Dermis blood vessel endothelial cell (primary cell): ENCODE measurements at places on chromosomes 11 and 22.

- DNase-seq, result no peak
Observed at GRCh38 chr11:113531083-113531482, 55.9 kb upstream of the DRD2 start.

DNA sequence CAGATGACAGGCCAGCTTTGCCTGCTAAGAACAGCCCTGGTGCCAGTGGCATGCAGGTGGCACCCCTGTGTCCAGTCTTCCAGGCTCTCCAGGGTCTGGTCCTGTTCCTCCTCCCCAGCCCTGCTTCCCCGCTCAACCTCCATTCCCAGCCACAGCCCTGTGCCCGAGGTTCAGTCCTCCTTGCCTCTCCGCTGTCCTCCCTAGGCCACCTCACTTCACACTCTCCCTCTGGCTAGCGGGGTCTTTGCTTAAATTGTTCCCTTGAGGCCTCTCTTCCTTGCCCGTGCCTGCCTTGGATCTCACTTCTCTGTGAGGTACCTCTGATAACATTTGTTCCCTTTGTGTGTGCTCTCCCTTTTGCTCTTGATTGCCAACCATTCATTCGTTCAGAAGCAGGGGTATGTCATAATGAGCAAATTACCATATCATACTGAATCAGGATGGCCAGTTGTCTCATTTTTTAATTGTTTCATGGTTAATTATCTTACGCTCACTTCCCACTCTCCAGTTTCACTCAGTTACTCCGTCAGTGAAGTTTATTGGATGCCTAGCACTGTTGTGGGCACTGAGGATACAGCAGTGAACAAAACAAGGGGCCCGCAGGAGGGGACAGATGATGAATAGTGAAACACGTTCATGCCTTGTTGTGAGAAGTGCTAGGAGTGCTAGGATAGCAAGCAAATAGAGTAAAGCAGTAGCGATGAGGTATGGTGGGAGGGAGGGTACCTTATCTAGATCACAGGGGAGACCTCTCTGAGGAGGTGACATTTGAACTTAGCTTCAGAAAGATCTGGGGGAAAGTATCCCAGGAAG lies 7.4 kb downstream of the BMAL1 start:
- no peak for DNase-seq

DNA sequence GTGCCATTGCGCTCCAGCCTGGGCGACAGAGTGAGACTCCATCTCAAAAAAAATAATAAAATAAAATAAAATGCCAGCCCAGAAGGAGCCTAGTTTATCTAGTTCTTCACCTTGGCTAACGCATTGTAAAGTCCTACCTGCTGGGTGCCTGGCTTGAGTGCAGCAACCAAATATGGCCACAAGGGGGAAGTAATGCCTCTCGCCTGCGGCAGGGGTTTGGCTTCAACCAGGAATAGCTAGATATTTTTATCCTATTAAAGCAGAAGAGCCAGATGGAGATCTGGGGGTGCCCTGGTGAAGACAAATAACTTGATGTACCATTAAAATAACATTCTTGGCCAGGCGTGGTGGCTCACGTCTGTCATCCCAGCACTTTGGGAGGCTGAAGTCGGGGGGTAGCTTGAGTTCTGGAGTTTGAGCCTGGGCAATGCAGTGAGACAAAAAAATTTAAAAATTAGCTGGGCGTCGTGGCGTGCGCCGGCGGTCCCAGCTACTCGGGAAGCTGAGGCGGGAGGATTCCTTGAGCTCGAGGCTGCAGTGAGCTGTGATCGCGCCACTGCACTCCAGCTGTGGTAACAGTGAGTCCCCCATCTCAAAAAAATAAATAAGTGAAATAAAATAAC lies 20.6 kb upstream of the PLEKHB1 start:
- DNase-seq, result peak; percentile 85

DNA sequence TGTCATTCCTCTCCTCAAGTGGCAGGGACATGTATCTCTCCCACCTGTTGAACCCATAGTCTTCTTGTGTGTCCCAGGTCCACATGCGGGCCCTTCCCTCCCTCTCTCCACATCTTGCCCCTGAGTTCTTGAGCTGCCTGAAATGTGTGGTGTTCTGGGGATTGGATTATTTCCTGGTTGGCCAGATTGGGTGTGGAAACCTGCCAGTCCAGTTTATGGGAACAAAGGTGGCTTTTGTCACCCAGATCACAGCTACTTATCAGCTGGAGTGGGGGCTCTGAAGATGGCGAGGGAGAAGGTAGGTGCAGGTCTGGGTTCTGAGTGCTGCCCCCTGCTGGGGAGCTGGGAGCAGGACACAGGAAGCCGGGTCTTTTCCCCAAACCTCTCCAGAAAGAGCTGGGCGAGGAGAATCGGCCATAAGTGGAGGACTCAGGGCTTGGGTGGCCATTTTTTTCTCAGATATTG lies 14.2 kb downstream of the DTX4 start:
- DNase-seq, result peak; percentile 30

GRCh38 chr11:115980337-115981103 lies 476.3 kb upstream of the CADM1 start:
- DNase-seq, result no peak

DNA sequence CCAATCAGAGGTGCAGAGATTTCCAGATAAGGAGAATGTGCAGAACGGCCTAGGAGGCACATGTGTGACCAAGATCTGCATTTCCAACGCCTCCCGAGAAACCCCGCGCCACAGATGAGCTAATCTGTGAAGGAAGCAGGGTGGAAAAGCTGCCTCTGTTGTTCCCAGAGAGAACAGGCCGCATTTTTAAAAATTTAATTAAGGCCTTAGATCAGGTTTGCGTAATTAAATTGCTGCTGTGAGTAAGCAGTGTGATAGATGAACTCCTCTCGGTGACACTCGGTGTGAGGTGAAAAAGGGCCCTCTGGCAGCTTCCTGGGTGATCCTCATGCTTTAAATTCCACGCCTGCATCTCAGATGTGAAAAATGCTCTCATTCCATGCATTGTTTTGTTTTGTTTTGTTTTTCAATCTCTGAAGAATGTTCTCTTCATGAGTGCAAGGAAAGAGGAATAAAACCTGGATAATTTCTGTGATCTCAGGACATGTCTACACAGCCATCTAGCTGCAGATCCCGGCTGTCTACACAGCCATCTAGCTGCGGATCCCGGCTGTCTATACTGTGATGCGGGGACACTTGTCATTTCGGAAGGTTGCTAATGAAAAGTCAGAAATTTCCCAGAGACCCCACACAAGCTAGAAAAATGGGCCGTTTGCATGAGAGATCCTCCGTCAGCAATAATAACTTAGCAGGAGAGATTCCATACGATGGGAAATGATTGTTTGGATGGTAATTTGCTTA lies 1398.9 kb downstream of the BRD1 start:
- DNase-seq, result no peak

DNA sequence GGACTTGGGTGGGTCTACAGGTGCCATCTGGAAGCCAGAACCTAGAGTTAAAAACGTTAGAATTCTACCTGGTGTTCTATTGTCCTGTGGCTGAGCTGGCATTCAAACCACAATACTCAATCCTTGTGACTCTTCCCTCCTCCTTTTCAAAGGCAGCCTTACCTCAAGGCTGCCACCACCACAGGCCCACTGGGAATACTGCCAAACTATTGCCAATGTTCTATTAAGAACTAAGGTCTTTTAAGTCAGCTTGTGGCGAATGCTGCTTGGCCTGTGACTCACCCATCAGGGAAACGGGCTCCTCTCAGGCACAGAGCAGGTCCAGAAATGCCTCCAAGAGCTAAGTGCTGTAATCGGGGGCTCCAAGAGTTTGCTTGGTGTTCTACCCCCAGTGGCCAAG lies 1008.4 kb downstream of the JRKL start:
- no peak for DNase-seq

DNA sequence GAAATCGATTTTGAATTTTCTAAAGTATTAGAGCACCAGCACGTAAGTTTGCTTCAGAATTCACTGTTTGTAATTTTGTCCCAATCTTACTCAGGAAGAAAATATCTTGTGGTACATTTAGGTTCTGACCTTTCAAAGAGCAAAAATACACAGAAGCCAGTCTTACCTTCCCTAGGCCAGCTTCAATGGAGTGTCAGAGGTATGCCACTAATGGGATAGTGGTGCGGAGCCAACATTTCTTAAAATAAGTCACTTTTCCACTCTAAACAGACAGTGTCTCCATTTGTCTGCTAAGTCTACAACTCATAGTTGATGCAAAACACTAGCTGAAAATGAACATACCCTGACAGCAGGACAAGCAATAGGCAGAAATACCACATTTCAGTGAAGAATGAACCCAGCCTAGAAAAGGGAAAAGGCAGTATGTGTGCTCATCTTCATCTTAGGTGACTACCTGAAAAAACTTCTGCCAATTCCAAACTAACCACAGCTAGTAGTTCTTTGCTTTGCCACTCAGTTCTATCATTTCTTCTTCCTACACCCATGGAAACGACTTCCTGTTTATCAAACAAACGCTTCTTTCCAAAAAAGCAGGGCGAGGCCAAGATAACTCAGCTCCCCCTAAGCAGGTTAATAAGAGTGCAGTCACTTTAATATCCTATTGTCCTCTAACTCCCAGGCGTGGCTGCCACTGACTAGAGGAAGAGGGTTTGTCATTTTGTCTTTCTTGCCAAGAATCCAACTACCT lies 94.0 kb upstream of the APOA1 start:
- DNase-seq, result peak; percentile 60

- no peak for DNase-seq
Observed at GRCh38 chr11:16815047-16815767, 76.8 kb downstream of the C11orf58 start.

- no peak for DNase-seq
Observed at GRCh38 chr22:45882881-45883810, 93.8 kb downstream of the WNT7B start.

DNA sequence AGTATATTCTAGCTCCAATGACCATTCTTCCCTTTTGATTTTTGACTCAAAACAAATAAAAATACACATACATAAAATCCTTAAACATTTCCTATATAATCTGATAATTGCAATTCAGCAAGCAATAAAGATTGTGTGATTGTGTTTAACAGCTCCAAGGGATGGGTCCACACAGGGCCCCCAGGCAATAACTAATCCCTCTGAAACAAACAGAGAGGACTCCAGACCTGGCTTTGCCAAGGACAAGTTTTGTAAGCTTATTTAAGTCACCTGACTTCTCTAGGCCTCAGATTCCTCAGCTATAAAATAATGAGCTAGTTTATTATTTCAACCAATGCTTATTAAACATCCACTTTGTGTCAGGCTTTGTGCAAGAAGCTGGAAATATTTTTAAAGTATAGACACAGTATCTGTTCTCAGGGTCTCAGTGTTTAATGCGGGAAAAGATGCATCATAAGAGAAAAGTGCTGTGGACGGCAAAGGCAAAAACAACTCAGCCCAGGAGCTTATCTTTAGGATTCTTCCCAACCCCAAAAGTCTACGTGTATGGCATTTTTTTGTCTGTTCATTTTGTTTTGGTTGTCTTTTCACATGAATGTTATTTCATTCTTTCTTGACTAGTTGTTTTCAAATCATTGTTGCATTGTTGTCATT lies 20.1 kb downstream of the FZD4 start:
- DNase-seq, result no peak

GRCh38 chr22:46286006-46286405 lies 10.7 kb upstream of the GTSE1 start:
- no peak for DNase-seq

DNA sequence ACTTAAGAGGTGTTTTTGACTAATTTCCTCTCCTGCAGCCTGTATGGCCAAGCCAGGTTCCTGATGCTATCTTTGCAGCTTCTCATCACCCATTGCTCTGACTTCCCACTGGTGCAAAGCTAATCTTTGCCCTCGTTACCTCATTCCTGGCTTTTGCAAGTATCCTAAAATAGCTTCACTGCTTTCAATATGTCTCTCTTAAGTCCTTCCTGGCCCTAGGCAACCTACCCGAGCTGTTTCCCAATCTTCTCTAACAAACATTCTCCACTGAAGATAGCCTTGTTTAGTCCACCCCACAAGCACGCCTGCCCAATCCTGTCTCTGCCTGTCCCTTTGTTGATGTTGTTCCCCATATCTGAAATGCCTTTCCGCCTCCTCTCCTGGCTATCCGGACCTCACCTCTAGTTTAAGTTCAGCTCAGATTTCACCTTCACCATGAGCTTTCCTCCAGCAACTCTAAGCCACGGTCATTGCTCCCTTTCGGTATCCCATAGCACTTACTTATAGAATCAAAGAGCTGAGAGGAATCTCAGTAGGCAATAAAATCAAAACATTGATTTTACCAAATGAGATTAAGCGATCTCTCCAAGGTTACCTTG lies 30.1 kb upstream of the CECR2 start:
- DNase-seq, result no peak

- no peak for DNase-seq
Observed at GRCh38 chr11:620201-620600, 4.5 kb upstream of the IRF7 start.

DNA sequence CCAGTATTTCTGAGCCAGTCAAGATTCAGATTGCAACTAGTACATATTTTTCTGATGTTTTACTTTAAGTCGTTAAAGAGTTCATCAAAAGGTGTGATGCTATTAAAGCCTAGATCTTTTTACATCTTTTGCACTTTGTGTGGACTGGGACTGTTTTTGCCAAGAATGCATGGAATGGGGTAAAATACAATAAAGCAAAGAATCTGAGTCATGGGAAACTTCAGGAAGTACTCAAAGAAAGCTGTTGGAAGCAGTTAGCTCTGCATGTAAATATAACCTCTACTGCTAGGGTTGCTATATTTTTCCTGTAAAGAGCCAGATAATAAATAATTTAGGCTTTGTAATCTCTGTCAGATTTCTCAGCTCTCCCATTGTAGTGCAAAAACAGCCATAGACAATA lies 20.9 kb downstream of the ATXN10 start:
- DNase-seq, result peak; percentile 72

- DNase-seq, result no peak
Observed at GRCh38 chr11:44775985-44776446, 49.3 kb downstream of the TSPAN18 start.

- no peak for DNase-seq
Observed at GRCh38 chr11:116114198-116114651, 610.0 kb upstream of the CADM1 start.

DNA sequence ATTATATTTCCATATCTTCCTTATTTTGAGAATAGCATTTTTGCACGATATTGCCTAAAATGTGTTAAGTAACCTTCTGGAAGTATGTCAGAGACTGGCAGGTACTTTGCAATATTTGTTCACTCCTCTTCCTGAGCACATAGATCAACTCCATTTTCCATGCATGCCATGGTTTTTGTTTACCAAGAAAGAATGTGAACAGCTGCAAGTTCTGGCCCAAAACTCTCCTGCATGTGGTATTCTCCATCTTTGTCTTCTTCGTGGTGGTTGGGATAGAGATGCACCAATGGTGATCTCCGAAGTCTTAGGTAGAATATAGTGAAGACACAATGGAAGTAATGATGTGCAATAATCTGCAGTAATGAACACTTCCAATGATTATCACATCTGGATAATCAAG lies 2241.0 kb upstream of the RAG2 start:
- no peak for DNase-seq

DNA sequence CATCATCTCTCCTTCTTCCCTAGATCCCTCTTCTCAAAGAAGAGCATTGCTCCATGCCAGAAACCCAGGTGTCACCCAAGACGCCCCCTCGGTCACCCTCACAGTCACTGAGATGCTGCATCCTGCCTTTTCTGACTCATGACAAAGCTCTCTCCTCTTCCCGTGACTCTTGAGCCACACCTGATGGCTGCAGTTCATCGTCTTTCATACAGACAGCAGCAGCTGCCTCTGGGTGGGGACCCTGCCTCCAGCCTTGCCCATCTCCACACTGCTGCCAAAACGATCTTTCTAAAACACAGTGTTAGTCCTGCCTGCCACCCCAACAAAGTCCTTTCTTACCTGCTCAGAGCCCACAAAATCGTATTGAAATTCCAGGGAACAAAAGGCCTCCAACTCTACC lies 44.8 kb downstream of the BUD13 start:
- no peak for DNase-seq

GRCh38 chr22:46876357-46876934 lies 114.0 kb downstream of the TBC1D22A start:
- peak; percentile 52 for DNase-seq

- DNase-seq, result no peak
Observed at GRCh38 chr11:62370743-62371440, 33.6 kb downstream of the ASRGL1 start.
